ENCODE measurements at places on chromosomes 5 and 9.

DNA sequence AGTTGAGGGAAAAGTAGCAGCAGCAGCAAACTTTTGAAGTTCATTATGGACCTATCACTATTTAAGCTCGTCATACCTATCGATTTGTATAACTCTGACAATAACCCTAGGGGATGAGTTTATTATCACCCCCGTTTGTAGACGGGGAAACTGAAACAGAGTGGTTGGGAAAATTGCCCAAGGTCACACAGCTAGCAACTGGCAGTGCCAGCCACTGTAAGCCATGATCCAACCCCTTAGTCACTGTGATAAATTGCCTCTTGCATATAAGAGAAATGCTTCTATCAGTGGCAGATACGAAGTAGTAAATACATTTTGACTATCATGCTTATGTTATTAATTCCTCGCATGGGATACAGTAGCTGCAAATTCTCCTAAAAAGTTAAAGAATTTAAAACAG is 73.3 kb upstream of the ATP10B start:
- DNase-seq, result no peak

GRCh38 chr9:95756986-95757385 is 118.5 kb upstream of the ERCC6L2 start:
- DNase-seq, result no peak

GRCh38 chr9:137314561-137315560 is 12.8 kb upstream of the NRARP start:
- no peak for DNase-seq

GRCh38 chr5:38297830-38298608 is 39.7 kb downstream of the EGFLAM start:
- DNase-seq, result no peak

- no peak for DNase-seq
Observed at GRCh38 chr9:90645721-90646120, 3.1 kb upstream of the DIRAS2 start.

DNA sequence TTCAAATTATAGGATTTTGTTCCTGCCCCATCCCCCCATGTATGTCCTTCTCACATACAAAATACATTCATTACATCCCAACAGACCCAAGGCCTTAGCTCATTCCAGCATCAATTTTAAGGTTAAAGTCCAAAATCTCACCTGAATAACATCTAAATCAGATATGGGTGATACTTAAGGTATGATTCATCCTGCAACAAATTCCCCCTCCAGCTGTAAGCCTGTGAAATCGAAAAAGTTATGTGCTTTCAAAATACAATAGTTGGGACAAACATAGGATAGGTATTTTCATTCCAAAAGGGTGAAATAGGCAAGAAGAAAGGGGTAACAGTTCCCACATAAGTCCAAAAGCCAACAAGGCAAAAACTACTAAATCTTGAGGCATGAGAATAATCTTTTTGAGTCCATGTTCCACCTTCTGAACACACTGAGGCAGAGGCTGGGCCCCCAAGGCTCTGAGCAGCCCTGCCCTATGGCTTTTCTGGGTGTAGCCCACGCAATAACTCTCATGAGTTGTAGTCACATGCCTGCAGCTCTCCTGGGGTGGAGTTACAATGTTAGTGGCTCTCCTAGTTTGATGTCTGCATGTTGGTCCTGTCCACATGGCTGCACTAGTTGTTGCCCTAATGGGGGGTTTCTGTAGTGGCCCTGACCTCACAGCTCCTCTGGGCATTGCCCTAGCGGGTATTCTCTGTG is 243.9 kb upstream of the SMARCA2 start:
- no peak for DNase-seq

DNA sequence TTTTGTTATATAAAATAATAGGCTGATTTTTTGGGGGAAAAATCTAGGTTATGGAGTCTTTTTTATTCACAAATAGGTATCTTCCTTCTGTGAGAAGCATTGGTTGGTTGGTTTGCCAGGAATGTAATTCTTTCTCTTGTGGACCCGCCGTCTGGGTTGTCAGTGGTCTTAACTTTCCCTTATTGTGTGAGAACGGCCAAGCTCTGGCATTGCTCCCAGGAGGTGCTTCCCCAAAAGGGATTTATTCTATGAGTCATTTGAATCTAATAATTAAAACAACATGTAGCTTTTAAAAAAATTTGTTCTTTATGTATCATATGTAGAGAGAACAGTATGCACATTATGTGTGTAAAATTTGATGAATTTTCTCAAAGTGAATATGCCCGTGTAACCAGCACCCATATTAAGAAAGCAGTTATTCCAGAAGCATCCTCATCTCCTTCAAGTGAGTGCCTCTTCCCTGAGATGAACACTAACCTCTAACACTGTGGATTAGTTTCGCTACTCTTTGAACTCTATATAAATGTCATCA is 114.4 kb downstream of the MAST4 start:
- no peak for DNase-seq

DNA sequence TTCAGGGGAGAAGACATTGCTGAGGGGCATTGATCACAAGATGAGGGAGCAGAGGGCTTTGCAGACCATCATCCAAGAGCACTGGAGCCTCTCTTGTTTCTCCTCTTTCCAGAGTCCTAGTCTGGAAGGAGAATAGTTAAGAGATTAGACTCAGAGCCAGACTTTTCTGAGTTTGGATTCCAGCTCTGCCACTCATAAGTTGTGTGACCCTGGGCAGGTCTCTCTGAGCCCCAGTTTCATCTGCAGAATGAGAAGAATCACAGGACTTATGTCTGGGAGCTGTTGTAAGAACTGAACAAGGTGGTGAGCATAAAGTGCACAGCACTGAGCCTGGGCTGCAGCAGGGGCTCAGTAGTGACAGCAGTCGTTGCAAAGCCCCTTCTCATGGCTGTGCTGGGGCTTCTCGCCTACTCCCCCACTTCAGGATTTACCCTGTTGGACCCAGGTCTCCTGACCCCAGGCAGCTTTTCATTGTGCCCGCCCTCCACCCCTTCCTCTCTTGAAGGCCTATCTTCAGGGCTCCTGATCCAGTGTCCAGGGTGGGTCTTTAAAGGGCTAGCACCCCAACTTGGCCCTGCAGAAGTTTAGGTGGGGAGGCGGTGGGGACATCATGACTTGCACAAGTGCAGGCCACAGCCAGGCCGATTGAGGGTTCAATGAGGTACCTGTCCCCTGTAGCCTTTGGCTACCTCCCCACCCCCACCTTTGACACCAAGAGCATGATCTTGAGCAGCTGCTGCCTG is 1.5 kb downstream of the SYNPO start:
- no peak for DNase-seq

DNA sequence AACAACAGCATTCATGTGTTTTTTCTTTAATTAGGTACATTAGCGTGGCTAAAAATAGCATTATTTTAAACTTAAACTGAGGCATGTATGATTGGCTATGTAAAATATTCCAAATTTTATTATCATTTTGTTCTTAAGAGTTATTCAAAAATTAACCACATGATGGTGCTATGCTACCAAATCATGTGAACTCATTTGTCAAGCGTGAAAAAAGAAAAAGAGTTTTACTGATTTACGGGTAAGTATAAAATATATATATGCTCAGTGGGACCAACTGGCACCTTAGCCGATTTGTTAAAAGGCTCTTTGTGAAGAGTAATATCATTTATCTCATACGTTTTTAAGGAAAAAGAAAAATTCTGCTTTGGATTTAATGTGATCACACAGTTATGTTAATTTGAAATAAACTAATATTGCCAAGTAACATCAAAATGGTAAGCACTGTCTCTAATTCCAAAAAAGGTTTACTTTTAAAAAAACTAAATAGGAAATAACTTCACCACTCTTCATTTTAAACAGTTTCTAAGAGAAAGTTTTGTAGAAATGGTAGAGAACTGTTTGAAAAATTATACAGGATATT is 1042.3 kb downstream of the CDH12 start:
- DNase-seq, result no peak

DNA sequence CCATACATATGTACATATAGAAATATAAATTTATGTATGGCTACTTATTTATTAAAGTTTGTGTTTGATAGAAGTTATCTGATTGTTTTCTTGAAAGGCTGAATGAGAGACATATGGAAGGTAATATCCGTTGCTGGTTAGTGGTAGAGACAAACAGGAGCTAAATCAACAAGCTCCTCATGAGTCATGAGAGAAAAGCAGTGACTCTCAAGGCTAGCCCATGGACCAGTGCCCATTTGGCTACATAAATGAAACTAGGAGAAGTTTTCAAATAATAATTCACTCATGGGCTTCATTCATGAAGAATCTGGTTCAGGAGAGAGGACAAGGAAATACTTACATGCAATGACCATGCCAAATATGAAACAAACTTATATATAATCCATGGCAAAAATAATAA is 504.5 kb upstream of the ITGA1 start:
- DNase-seq, result no peak

GRCh38 chr9:114899461-114899860 is 30.9 kb downstream of the TNFSF8 start:
- no peak for DNase-seq

GRCh38 chr5:157446412-157446935 is 13.5 kb upstream of the NIPAL4 start:
- no peak for DNase-seq

GRCh38 chr9:5893591-5894236 is 3.0 kb downstream of the MLANA start:
- DNase-seq, result no peak

DNA sequence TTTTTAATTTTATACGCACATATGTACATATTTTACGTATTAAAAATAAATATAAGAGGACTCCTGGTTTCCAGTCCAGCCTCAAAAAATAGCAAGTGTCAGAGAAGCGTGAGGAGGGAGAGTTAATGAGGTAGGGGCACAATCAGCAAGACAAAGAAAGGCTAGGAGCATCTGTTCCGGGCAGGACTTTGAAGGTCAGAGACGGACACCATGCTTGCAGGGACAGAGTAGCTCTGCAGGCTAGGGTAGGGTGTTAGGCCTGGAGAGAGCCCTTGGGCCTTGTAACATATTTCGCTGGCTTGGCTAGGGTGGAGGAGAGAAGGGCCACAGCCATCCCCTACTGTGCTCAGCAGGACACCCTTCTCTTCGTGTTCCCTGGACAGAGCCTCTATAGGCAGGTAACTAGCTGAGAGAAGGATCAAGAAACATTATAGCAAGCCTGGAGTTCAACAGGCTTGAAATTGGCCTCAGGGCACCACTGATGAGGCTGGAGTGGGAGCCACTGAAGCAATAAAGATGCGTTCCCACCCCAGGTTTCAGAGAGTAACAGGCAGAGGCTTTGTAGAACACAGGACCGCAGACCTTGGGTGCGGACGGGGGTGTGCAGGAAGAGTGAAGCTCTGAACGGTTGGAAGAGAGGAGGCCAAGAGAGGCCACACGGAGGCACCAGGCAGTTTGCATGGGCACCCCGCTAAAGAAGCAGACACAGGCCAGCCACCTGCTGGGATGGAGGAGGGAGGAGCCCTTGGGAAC is 9.7 kb upstream of the IPPK start:
- DNase-seq, result no peak

DNA sequence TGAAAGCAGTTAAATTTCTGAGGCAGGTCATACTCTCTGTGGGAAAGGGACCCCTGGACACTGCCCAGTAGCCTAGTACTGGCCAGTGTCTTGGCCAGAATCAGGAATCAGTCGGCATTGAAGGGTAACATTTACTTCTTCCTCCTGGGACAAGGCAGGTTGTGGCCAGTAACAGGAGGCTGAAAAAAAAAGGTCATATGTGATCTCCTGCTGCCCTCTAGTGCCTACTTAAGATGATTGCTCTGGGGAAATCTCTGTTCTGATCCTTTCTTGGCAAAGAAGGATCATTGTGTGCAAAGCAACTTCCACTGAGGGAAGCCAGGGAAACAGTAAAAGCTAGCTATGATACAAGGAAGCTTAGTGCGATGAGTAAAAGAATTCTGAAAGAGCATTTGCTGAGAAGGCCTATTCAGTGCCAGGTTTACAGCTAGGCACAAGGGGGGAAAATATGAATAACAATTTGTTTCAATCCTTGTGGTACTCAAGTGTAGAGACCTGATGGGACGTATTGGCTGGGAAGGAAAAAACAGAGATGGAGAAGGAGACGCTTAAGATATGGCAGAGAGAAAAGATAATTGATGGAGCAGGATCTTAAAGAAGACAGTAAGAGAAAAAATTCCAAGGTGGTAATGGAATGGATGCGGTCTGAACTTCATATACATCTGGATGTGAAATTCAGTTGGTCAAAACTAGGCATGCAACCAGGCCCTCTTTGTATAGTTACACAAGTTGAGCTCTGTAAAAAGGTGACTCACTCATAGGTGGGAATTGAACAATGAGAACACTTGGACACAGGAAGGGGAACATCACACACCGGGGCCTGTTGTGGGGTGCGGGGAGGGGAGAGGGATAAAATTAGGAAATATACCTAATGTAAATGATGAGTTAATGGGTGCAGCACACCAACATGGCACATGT is 25.8 kb upstream of the TRIM32 start:
- no peak for DNase-seq

- DNase-seq, result no peak
Observed at GRCh38 chr9:73173557-73174329, 22.1 kb downstream of the ANXA1 start.

All from NK-92 treated with Interleukin-12 subunit alpha and Interleukin-12 subunit beta, amount 100 ng/mL, for 24 hours (cell line).